ENCODE measurements at places on chromosomes 12 and 14.

GRCh38 chr14:71314717-71315116 lies 407.5 kb downstream of the PCNX1 start:
- no peak for DNase-seq

GRCh38 chr14:65709576-65709975 lies 297.0 kb downstream of the FUT8 start:
- no peak for DNase-seq

DNA sequence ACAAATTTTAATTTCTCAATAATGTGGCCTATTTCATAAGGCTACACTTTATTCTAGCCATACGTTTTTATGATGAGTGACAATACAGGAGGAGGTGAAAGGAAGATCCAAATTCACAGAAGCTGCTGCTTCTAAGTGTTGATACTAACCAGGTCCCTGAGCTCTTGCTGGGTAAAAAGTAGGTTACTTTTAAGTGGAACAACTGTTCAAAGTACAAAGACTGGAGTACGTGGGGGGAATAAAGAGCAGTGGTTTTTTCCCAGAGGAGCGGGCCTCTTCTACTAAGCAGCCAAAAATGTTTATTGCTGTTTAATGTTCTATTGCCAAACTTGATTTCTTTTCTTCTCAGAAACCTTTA lies 301.8 kb downstream of the AEBP2 start:
- DNase-seq: no peak

GRCh38 chr12:106171117-106171750 lies 32.5 kb upstream of the NUAK1 start:
- no peak for DNase-seq

- no peak for DNase-seq
Measured at GRCh38 chr14:67172056-67172455, 17.2 kb upstream of the GARIN2 start.

- no peak for DNase-seq
Measured at GRCh38 chr14:89958966-89959365, 3.2 kb downstream of the TDP1 start.

DNA sequence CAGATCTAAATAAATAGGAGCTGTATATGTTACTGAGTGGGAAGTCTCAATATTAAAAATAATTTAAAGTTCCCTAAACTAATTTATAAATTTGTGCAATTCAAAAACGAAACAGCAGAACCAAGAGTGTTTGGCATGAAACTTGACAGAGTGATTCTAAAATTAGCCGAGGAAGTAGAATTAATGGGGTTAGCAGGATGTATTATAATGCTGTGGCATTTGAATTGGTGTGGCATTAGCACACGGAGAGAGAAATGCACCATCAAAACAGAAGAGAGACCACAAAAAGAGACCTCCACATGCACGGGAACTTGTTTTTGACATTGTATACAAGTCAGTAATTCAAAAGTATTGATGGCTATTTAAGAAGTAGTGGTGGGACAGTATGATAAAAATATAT lies 366.0 kb upstream of the RGS6 start:
- DNase-seq: no peak

GRCh38 chr14:22522466-22522957 lies 66.5 kb downstream of the DAD1 start:
- DNase-seq: no peak

DNA sequence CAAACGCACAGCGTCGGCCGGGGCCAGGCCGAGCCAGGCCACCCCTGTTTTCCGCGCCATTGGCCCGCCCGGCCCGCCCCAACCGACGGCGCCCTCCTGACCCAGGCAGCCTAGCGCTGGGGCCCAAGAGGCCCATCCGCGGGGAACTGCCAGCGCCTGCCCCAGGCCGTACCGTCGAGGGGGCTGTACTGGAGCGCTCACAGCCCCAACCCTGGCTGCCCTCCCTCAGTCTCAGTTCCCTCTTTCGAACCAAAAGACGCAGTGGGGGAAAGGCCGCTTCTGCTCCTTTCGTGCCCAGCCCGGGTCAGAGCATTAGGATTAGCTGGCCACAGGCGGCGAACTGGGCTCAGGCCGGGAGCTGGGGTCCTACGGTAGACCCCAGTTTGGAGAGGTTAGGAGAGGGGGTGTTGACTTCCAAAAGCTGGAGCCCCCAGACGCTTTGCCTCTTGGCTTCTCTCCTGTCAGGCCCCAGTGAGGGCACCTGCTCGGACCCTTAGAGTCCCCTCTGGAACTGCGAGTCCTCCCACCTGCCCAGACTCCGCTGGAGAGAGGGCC lies 1.9 kb downstream of the NKX2-1 start:
- no peak for DNase-seq

GRCh38 chr14:71108398-71109119 lies 201.3 kb downstream of the PCNX1 start:
- no peak for DNase-seq

- DNase-seq: peak; percentile 12
Measured at GRCh38 chr12:3803865-3804472, 51.1 kb upstream of the CRACR2A start.

GRCh38 chr14:63654936-63655335 lies 13.3 kb upstream of the WDR89 start:
- DNase-seq: no peak

DNA sequence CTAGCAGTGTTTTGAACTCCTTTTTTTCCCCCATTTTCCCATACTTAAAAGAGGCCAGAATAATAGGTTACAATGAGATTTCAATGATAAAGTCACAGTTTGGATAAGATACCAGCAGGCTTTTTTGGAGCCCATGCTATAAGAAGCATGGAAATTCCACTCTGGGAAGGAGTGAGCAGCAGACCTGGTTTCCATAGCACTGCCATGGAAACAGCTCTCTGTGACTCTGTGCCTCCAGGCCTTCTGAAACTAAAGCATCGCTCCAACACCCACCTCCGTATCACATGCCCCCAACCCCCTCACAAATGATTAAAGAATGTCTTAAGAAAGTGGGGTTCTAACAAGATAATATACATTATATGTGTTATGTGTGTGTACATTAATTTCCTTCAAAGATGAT lies 165.0 kb downstream of the GRIN2B start:
- DNase-seq: no peak

GRCh38 chr14:65213316-65213715 lies 111.0 kb upstream of the MAX start:
- no peak for DNase-seq

GRCh38 chr12:67469666-67470065 lies 178.9 kb upstream of the DYRK2 start:
- no peak for DNase-seq

GRCh38 chr12:104334581-104334980 lies 31.0 kb downstream of the EID3 start:
- DNase-seq: no peak

GRCh38 chr12:124020514-124020949 lies 47.5 kb downstream of the ZNF664 start:
- DNase-seq: no peak

GRCh38 chr12:129002427-129002826 lies 149.1 kb downstream of the GLT1D1 start:
- DNase-seq: no peak

DNA sequence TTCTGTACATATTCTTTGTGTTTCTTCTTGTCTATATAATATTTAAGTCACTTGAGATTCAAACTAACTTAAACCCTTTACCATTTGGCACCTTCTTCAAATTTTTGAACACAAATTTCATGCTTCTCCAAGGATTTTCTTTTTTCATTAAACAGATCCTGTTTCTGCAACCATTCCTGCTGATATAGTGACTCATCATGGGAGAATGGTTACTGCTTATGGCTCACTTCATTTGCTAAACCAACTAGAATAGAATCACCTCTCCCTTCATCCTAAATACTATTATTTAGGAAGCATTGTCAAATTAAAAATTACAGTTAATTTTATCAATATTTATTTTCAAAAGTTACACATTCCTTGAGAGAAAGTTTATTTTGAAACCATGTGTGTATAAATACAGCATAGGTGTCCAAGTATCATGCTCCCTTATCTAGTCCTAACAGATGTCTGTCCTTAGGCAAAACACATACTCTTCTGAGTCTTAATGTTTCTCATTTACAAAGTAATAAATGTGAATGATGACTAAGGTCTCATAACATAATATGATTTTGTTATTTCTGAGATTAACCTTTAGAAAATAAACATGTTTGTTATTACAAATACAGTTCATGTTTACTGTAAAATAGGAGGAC lies 40.7 kb downstream of the PLCZ1 start:
- DNase-seq: no peak

DNA sequence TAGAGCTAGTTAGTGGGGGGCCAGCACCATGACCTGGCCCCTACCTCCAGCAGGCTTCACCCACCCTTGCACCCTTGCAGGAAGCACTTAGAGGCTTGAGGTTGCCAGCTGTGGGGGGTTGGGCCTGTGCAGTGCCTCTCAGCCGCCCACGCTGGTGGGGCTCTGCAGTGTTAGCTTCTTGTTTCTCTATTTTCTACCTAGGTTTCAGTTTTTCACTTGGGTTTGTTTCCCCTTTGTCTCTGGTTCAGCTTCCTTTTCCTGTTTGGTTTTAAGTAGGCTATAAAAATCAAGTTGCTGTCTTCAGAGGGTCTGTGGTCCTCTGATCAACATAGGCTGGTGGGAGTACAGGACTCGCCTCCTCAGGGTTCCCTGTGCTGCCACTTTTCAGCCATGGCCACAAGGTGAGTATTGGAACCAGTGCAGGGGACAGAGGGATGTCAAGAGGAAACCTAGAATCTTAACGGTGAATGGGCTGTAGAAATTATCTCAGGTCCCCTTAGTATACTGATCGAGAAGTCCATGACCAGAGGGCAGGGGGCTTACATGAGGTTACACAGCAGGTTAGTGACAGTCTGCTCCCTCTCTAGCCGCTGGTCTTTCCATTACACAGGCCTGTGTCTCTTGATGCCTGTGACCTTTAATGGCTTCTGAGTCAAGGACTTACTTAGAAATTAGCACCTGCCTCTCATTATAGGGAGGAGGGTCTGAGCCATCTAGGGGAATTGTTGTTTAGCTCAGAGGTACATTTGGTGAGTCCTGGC lies at the start of gene EVL:
EVL (plus strand) TSS at position 312 of the 761 bp plus-strand sequence; CDS start at position 391, 79 bp downstream.
- no peak for DNase-seq

DNA sequence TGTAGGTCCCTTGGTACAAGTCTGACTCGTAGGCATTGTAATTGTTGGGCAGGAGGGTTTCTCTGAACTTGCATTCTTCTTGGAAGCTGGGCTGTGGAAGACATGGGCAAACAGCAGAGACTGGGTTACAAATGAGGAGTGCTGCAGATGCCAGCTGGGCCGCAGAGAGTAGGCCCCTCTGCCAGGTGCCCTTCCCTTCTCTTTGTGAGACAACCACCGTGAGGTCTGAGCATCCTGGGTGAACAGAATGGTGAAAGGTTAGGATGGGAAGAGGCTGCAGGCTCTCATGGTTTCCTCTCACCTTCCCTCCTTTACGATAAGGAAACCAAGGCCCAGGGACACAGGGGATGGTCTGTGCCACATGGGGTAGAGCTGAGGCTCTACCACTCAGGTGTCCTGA lies 11.3 kb downstream of the FGF6 start:
- no peak for DNase-seq
